ENCODE measurements at places on chromosomes 3 and 15. TPM values are rescaled to one million over a fixed set of nuclear protein-coding genes. Genes with fewer than 3 reads are reported as not detected.

The C3orf85 gene
- polyA plus RNA-seq = not detected

The MST1R gene
- polyA plus RNA-seq = 1.9 TPM

The SLC25A36 gene
- polyA plus RNA-seq = 34.3 TPM

The COLQ gene
- 4.3 TPM for polyA plus RNA-seq

The C3orf49 gene
- polyA plus RNA-seq = not detected

The SNX22 gene
- polyA plus RNA-seq = 74.0 TPM

Measured in right cardiac atrium (tissue), 5 donors.